LoVo (cell line): ENCODE measurements at places on chromosomes 16 and 17.

DNA sequence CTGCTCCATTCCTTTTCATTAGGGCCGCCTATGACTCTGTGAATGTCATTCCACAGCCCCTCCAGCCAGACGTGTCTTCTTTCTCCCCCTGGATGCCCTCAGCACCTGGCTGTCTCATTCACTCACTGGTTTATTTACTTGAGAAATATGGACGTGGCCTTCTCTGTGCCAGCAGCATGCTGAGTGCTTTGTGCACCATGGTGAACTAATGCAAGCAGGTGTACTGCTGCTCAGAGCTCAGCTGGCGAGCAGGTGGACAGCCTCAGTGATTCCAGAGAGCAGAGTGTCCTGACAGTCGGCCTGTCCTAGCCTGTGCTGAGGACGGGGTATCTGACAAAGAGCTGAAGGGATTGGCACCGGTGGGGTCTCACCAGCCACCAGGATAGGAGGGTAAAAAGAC is 96.7 kb downstream of the GNAO1 start:
- DNase-seq, result no peak

GRCh38 chr17:47287639-47288038 is 34.0 kb downstream of the ITGB3 start:
- DNase-seq, result no peak

- no peak for DNase-seq
Observed at GRCh38 chr17:41536741-41537613, 8.9 kb upstream of the KRT19 start.

DNA sequence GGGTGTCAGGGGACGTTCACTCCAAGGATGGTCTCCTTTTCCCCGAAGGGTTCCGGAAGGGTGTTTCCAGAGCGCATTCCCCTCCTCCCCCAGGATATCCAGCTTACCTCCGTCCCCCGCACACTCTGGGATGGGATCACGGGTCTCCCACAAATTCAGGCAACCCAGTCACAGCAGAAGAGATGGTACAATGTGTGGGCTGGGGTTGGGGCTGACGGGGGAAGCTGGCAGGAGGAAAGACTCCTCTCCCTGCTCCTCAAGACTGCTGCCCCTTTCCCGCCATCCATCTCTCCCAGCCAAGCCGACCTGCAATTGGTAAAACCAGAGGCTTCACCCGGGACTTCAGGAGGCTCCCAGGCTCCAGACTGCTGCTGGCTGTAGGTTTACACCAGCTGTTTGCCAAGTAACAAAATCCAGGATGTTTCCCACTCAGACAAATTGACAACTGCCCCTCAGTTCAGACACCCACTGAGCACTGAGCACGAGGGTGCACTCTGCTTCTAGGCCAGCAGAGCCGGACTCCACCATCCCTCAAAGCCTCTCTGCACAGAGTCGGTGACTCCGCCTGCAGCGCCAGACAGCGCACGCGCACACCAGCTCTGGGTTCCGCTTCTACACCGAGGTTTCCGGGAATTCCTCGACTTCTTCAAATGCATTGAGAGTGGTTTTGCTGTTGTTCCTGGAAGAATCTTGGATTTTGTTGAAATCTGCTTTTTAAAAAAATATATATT is 37.7 kb downstream of the ASPA start:
- DNase-seq, result no peak

DNA sequence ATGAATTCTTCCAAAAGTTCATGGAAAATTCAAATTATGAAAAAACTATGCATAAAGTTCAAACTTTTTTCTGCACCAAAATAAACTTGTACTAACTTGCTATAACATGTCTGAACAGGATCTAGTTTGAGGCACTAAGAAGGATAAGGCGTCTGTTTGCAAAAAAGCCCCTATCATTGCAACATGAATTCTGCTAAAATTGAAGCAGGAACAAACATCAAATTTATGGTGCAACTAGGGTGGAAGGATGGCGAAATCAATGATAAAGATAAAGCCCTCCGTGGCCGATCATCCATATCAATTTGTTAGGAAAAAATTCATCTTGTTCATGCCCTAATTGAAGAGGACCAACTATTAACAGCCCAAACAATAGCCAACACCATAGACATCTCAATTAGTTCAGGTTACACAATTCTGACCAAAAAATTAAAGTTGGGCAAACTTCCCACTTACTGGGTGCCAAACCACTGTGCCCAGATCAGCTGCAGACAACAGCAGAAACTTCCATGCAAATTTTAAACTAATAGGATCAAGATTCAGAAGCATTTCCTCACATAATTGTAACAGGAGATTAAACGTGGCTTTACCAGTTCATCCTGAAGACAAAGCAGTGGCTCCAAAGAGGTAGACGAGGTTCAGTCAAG is 12.9 kb downstream of the IL21R start:
- DNase-seq, result no peak

- DNase-seq, result no peak
Observed at GRCh38 chr16:16933861-16934260, 536.9 kb downstream of the XYLT1 start.

- DNase-seq, result no peak
Observed at GRCh38 chr17:64742326-64742725, 80.2 kb upstream of the SMURF2 start.

DNA sequence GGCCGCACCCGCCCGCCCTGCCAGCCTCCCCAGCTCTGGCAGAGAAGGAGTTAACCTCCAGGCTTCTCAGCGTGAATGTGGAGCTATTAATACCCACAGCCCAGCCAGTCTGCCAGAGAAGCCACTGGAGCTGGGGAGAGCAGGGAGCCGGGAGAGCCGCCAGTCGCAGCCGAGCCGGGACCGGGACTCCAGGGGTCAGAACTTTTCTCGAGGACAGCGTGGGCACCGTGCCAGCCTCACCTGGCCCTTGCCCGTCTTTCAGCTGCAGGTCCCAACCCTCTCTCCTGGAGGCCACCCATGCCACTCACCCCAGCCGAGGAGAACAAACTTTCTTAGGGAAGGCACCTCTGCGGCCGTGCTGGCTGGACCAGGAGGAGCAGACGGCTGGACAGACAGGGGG is 33.8 kb upstream of the SBK1 start:
- DNase-seq, result no peak

GRCh38 chr16:89395150-89396142 is 94.9 kb downstream of the ANKRD11 start:
- peak; percentile 19 for DNase-seq

DNA sequence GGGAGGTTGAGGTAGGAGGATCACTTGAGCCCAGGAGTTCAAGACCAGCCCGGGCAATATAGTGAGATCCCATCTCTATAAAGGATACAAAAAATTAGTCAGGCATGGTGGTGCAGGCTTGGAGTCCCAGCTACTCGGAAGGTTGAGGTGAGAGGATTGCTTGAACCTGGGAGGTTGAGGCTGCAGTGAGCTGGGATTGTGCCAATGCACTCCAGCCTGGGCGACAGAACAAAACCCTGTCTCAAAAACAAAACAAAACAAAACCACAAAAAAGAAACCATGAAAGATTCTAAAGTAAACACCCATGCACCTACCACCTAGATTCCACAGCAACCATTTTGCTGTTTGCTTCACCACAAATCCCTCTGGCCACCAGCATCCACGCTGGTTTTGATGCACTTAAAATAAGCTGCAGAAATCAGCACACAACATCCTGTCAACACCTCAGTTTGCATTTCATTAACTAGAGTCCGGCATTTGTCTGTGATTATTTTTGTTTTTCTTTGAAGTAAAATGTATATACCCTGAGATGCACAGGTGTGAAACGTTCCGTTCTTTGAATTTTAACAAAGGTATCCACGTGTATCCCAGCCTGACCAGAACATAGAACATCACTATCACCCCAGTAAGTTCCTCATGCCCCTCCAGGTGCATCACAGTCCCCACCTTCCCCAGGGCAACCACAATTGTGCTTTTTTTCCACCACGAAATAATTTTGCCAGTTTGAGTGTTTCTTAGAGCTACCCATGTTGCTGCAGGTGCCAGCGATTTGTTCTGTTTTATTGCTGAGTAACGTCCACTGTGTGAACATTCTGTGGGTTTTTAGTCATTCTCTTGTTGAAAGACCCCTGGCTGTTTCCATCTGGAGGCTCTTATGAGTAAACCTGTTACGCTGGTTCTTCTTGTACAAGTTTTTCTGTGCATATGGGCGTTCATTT is 191.5 kb downstream of the SEC14L1 start:
- no peak for DNase-seq

GRCh38 chr16:49503256-49504022 is 129.8 kb downstream of the C16orf78 start:
- DNase-seq, result no peak
